Calu3 (cell line): ENCODE measurements at places on chromosomes 16 and 17. TPM values are rescaled to one million over a fixed set of nuclear protein-coding genes. Genes with fewer than 3 reads are reported as not detected.

The SPATA32 gene
- total RNA-seq = 0.85 and 0.88 TPM in 2 replicates

The FAM234A gene
- 118 and 130 TPM in 2 replicates for total RNA-seq

The C16orf54 gene
- not detected in 2 replicates for total RNA-seq

The CCDC200 gene
- total RNA-seq = not detected in 2 replicates

The TEDC2 gene
- 28.2 and 30.5 TPM in 2 replicates for total RNA-seq

The CA4 gene
- total RNA-seq = 0.78 and 1.1 TPM in 2 replicates

The CSHL1 gene
- total RNA-seq = not detected in 2 replicates

The SCN4A gene
- not detected in 2 replicates for total RNA-seq

The ASIC2 gene
- total RNA-seq = not detected in 2 replicates

The AATK gene
- total RNA-seq = 0.71 TPM in 1 of 2 replicates, not detected in the other

The STX1B gene
- 0.61 and 1.3 TPM in 2 replicates for total RNA-seq

The SPG7 gene
- total RNA-seq = 174 and 186 TPM in 2 replicates
